ENCODE measurements at places on chromosomes 2 and 18. TPM values are rescaled to one million over a fixed set of nuclear protein-coding genes. Genes with fewer than 3 reads are reported as not detected.
A peak's percentile ranks its signal among the peaks of the same experiment; 100 is the strongest.

ANKRD62 gene
- total RNA-seq, result not detected

GRCh38 chr18:78378983-78379382 lies 600.6 kb upstream of the SALL3 start:
- DNase-seq, result no peak

DNA sequence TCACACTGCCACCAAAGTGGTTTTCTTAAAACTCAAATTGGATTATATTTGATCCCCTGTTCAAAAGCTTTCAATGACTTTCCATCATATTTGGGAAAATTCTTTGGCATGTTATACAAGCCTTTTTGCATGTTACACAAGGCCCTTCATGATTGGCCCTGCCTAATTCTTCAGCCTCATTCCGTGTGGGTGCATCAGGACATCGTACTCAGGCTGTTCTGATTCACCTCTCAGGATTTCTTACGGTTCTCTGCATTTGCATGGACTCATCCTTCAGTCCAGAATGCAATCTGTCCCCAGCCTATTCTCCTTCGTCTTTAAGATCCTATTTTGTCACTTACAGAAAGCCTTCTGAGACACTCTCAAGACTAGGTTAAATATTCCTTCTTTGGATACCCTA lies 107.8 kb downstream of the LYPD1 start:
- DNase-seq, result no peak

CXCR1 gene
- 3.0 TPM for total RNA-seq

RAX gene
- total RNA-seq, result not detected

DNA sequence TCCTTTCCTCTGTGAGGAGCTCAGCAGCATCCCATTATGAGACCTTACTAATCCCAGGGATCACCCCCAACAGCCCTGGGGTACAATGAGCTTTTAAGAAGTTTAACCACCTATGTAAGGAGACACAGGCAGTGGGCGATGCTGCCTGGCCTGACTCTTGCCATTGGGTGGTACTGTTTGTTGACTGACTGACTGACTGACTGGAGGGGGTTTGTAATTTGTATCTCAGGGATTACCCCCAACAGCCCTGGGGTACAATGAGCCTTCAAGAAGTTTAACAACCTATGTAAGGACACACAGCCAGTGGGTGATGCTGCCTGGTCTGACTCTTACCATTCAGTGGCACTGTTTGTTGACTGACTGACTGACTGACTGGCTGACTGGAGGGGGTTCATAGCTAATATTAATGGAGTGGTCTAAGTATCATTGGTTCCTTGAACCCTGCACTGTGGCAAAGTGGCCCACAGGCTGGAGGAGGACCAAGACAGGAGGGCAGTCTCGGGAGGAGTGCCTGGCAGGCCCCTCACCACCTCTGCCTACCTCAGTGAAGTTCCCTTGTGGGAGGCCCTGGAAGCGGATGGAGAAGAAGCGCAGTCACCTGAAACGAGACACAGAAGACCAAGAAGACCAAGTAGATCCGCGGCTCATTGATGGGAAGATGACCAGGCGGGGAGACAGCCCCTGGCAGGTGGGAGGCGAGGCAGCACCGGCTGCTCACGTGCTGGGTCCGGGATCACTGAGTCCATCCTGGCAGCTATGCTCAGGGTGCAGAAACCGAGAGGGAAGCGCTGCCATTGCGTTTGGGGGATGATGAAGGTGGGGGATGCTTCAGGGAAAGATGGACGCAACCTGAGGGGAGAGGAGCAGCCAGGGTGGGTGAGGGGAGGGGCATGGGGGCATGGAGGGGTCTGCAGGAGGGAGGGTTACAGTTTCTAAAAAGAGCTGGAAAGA lies 7.6 kb downstream of the PROC start:
- peak; percentile 8 for DNase-seq

SAG gene
- not detected for total RNA-seq

GALNT14 gene
- total RNA-seq, result not detected

All from activated CD4-positive, alpha-beta memory T cell treated with anti-CD3 and anti-CD28 coated beads, Interleukin-2, amount 10 ng/mL, durations not matched to agents 7 days and 5 days (primary cell).